ENCODE measurements at places on chromosomes 5 and 9. TPM values are rescaled to one million over a fixed set of nuclear protein-coding genes. Genes with fewer than 3 reads are reported as not detected.

IL9 gene
- total RNA-seq = not detected

GARNL3 gene
- total RNA-seq = 6.3 TPM

F2RL2 gene
- total RNA-seq = 0.59 TPM

IL7R gene
- total RNA-seq = 114 TPM

CER1 gene
- total RNA-seq = not detected

FGF18 gene
- total RNA-seq = 0.14 TPM

GNAQ gene
- total RNA-seq = 38.4 TPM

HAND1 gene
- total RNA-seq = not detected

IFNK gene
- not detected for total RNA-seq

DNA sequence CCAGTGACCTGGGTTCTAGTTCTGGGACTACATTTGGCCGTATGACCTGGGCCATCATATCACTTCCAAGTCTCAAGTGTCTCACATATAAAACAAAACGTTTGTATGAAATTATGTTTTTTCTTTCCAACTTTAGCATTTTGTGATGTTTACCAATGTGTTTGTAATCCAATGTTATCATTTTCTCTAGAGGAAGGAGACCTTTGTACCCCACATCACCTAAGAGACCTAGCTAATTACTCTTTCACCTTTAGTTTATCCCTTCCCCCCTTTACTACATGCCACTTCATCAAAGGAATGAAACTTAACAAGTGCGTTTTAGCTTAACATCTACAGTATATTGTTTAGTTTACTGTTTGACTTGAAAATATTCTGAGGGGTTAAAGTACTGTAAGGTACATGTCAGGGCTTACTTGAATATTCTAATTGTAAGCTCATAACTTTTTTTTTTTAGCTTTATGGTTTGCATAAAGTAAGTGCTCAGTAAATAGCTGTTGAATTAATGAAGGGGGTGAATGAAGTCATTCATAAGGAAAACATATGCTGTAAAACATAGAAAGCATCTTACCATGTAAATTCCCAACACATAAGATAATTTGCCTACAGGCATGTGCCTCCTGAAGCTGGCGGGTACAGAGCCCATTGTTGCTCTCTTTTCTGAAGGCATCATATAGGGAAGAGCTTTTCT is 2.9 kb downstream of the PIP5K1B start:
- DNase-seq = no peak

- DNase-seq = no peak
Observed at GRCh38 chr5:14258840-14259239, 115.7 kb downstream of the TRIO start.

- no peak for DNase-seq
Observed at GRCh38 chr9:79708541-79708940, 136.8 kb downstream of the TLE4 start.

DNA sequence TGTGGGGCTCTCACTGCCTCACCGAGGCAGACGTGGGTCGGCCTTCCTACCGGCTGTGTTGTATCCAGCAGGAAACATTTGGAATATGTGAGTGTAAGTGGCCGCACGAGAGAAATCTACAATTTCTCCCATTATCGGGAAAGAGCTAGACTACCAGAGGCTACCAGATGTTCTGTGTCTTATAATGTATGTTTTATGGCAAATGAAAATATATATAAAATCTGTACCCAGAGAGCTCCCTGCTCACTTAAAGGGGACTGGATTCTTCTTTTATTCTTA is 69.5 kb upstream of the PITX1 start:
- DNase-seq = no peak

DNA sequence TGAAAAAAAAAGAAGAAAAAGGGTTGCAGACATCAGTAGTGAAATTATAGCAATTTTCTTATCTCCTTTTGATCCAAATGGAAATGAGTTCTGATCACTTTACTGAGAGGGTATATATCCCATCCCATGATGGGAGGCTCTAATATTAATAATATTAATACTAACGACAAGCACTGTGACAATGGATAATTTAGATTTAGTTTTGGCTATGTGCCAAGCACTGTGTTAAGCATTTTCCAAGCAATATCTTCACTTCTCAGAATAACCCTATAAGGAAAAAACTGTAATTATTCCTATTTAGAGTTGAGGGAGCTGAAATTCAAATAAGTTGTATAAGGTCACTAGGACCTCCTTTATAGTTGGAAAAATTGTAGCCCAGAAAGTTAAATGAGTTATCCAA is 58.4 kb upstream of the ASTN2 start:
- DNase-seq = no peak

- no peak for DNase-seq
Observed at GRCh38 chr5:55601628-55602027, 66.9 kb upstream of the PLPP1 start.

GRCh38 chr5:119275601-119276173 is 80.1 kb upstream of the TNFAIP8 start:
- no peak for DNase-seq

GRCh38 chr5:35668794-35669193 is 51.1 kb downstream of the SPEF2 start:
- no peak for DNase-seq

GRCh38 chr5:79976759-79977515 is 14.1 kb downstream of the MTX3 start:
- DNase-seq = no peak

DNA sequence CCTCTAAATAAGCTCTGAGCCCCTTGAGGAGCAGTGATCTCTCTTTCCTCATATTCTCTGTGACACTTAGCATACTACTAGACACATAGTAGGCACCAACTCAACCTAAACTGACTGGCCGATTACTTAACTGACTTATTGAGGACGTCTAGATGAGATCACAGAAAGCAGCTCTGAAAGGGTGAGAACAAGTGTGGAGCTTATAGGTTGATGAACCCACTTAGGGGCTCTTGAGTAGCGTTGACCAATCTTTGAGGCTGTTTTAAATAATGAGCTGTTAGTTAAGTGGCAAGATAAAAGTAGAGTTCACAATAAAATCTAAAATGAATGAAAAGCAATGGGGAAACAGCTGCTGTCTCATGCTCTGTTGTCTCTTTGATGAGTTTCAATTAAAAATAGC is 124.7 kb upstream of the TNPO1 start:
- DNase-seq = no peak

GRCh38 chr5:154312576-154312975 is 122.0 kb downstream of the GALNT10 start:
- peak; percentile 31 for DNase-seq

GRCh38 chr5:77893225-77893860 is 117.2 kb upstream of the TBCA start:
- peak; percentile 95 for DNase-seq

- DNase-seq = peak; percentile 96
Observed at GRCh38 chr5:57863661-57864060, 381.1 kb upstream of the ACTBL2 start.

DNA sequence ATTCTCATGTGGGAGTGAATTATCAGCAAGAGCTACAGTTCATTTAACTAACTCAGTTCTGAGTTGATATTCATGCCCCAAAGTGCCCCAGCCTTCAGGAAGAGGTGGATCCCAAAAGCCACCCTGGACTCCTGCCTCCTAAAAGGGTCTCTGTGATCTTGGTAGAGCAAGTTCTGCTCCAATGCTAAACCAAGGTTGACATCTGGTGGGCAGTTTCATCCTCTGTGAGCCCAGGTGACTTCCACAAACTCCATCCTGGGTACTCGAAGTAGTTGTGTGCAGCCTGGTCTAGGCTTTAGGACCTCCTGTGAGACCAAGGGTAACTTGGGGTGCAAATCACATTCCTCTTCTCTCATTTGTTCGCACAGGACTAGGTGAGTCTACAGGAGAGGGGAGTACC is 816.8 kb downstream of the MTRR start:
- DNase-seq = no peak

DNA sequence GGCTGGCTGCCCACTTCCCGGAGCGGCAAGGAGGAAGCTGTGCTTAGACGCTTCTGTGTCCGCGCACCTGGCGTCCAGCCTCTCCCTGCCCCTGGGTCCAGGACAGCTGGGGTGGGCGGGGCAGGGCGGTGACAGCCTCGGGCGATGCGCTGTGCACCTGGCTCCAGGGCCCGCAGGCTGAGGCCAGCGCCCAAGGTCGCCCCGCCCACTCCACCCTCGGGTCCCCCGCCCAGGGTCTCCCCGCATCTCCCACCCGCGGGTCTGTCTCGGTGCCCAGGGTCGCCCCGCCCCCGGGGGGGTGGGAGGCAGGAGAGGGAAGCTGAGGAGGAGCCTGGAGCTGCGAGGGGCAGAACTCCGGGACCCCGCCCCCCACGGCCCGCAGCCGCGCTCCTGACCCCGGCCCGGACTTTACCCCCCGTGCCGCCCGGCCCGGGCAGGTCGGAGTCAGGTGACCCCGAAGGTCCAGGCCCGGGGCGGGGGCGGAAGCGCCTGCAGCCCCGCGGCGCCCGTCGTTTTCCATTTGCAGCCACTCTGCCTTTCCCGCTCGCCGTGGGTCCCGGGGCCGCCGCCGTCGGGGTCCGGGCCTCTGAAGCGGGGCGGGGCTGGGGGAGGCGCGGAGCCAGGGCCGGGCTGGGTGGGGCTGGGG is at the start of gene ENTPD8:
Gene ENTPD8, minus strand, starts transcription at position 69 of the 646 bp plus-strand sequence. CDS start 3,072 bp downstream, outside the sequence.
- peak; percentile 54 for DNase-seq

GRCh38 chr9:129176701-129177442 is 1.2 kb downstream of the IER5L start:
- no peak for DNase-seq

DNA sequence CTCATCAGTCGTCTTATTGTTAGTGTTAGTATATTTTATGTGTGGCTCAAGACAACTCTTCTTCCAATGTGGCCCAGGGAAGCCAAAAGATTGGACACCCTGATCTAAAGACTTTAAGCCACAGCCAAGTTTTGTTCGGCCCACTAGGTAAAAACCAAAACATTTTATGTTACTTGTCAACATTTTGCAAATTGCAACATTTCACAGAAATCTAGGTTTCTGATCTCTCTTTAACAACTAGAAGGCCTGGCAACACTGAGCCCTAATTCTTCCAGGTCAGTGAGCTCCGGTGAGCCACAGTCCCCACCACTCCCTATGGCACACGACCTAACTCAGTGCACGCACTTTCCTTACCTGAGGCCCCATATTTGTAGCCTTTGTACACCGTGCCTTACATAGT is 24.0 kb downstream of the MYO10 start:
- DNase-seq = no peak
